Stimulated activated CD8-positive, alpha-beta memory T cell treated with anti-CD3 and anti-CD28 coated beads, Interleukin-15, amount 100 ng/mL, for 48 hours (primary cell): ENCODE measurements at places on chromosomes 1 and 21.

DNA sequence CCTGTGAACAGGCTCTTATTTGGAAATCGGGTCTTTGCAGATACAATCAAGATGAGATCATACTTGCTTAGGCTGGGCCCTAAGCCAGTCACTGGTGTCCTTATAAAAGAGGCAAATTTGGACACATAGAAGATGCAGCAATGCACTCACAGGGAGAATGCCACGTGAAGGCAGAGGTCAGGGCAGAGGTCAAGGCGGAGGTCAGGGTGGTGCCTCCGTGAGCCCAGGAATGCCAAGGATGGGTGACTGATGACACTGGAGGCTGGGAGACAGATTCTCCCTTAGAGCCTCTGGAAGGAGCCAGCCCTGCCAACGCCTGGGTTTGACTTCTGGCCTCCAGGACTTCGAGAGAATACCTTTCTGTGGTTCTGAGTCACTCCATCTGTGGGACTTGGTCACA is 22.8 kb upstream of the C1orf174 start:
- DNase-seq: no peak

DNA sequence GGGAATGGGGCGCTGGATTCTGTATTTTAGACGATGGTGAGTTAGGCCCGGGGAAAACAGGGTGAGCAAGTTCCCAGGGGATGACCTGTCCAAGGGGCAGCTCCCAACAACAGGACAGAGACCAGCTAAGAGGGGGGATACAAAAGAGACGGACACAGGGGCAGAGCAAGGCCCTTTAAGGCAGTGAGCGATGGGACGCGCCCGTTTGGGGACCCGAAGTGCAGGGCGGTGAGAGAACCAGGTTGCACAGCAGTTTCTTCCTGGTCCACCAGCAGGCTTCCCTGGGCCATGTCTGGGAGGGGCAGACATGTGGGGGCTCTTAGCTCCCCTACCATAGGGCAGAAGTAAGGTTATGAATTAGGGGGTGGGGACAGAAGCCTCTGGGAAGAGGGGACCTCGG is 22.0 kb downstream of the INAVA start:
- no peak for DNase-seq

GRCh38 chr21:39597595-39597994 is 15.1 kb upstream of the B3GALT5 start:
- DNase-seq: no peak

GRCh38 chr1:26965213-26965612 is 4.9 kb upstream of the KDF1 start:
- DNase-seq: no peak

DNA sequence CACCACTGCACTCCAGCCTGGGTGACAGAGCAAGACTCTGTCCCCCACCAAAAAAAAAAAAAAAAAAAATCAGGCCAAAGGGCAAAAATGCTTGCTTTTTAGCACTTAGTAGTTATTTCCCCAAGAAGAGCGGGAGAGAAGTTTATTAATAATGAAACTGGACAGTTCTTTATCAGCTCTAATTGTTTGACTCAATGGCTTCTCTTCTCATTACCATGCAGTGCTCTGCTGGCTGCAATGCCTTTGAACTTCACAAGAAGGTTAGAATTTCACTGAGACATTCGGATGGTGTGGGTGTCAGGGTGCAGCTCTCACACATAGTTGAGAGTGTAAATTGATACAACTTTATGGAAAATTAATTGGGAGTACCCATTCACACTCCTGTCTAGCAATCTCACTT is 63.7 kb downstream of the EDARADD start:
- DNase-seq: no peak

DNA sequence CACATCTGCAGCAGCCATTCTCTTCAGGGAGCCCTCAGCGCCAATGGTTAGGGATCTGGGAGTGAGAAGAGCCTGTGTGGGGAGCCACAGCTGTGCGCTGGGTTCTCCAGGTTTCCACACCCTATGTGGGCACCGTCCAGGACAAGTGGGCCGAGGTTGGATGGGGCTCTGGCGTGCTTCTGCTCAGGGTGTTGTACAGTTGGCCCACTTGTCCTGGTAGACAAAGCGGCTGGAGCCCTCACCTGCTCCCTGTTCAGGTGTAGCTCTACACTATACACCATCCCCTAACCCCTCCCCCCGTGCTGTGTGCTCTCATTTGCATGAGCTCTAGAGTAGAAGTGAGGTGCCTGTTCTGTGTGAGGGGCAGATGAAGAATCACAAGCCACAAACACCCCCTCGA is 12.2 kb downstream of the SH3BP5L start:
- no peak for DNase-seq

DNA sequence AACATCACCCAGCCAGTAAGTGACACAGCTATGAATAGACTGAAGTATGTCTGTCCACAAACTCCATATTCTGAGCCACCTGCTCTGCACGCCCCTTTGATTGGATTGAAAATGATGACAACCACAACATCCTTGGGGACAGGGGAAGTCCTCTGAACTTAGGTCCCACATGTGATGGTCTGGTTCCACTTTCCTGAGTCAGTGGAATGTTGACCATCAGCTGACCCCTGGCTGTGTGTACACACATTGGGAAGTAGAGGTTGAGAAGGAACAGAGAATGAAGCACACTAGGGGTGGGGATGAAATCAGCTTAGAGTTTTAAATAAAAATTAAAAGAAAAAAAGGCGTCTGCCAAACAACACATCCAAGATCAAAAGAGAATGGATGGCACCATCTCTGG is 8.0 kb upstream of the DISP3 start:
- DNase-seq: no peak

DNA sequence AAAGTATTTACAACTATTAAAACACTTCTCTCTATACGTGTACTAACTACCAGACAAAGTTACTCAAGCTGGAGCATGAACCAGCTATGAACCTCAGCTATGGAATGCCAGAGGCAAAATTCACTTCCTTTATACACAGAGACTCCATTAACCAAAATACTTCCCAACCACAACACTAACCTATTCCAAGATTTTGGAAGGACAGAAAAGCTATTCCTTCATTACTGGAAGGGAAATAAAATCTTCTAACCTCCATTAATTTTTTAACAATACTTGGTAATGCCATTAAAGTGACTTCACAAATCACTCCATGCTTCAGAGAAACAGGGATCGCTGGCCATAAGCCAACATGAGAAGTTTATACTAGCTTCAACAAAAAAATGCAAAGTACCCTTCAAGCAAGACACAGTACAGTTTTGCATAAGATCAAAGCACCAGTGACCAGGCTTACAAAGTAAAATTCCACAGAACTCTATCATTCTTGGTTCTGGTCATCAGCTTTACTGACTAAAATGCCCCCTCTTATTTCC is 58.0 kb downstream of the PUM1 start:
- DNase-seq: no peak

DNA sequence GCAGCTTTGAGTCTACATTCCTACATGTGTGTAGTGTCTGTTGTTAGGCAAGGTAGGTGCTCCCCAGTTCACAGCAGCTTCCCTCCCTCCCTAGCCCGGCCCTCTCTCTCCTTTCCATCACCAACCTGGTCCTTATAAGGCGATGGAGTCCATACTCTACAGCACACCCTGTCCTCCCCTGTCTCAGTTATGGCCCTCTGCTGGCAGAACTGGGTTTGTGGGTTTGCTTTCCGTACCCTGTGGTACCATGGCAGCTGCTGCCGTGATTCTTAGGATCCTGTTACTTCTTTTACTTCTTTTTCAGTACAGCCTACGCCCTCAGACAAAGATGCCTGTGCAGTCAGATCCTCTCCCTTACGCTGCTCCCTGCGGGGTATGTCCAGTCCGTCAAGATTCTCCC is 31.7 kb downstream of the AK5 start:
- DNase-seq: peak; percentile 2

- peak; percentile 46 for DNase-seq
Observed at GRCh38 chr1:235050911-235051360, 77.7 kb downstream of the TOMM20 start.

DNA sequence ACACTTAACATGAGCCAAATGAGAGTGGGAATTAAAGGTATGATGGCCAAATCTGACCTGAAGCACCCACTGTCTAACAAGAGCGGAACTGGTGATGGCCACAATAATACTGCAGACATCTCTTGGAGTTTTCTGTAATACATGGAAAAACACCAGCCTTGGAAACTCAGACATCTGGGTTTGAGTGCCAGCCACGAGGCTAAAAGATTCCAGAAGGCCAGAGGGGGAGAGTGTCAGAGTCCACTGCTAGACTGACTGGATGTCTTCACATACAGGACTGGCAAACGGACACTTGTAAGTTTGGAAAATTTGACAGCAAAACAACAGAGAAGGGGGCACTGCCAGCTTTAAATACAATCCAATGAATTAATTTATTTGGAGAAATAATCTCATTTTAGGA is 175.1 kb downstream of the ADSS2 start:
- DNase-seq: no peak

DNA sequence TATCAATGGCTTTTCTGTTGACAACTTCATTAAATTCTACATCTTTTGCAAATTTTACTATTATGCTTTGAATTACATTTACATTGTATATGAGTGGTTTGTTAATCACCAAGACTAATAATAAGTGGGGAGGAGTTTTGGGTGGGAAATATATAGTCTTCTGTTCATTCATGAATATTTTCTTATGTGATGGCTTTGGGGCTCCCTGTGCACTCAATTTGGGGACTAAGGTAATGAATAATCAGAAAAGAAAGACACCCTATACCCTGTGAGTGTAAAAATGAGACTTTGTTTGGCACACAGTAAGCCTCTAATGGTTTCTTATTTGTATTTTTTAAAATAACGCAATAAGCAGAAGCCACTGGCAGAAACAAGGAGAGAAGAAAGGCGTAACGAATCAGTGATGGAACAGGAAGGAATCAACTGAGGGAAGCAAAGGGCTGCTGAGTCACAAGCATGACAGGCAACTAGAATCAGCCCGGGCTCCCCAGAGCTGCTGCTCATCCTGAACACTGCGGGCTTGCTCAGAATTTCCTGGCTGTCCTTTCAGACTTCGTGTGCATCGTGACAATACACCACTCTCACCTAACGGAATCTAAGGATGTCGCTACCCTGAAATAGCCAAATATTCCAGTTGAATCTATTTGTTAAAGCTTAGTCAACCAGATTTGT is 20.8 kb upstream of the RGS2 start:
- DNase-seq: no peak

GRCh38 chr1:151535326-151536271 is 4.5 kb upstream of the TUFT1 start:
- DNase-seq: no peak

DNA sequence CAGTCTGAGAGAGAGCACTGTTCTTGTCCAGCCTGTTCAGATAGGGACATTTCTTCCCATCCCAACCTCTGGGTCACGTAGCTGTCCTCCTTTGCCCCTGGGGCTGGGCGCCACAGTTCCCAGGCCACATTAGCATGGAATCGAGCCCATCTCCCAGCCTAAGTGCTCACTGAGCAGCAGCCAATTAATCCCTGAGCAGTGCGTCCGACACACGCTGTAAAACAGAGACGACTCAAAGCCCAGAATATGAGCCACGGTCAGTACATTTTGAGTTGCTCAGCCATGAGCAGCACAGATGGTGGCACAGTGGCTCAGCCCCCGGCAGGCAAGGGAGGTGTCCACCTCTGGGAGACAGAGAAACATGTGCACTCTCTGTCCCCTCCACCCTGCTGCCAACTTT is 267.4 kb downstream of the NPHP4 start:
- no peak for DNase-seq

- no peak for DNase-seq
Observed at GRCh38 chr1:244636488-244637259, 16.3 kb upstream of the DESI2 start.

- DNase-seq: no peak
Observed at GRCh38 chr1:9242338-9242969, 7.9 kb downstream of the H6PD start.

DNA sequence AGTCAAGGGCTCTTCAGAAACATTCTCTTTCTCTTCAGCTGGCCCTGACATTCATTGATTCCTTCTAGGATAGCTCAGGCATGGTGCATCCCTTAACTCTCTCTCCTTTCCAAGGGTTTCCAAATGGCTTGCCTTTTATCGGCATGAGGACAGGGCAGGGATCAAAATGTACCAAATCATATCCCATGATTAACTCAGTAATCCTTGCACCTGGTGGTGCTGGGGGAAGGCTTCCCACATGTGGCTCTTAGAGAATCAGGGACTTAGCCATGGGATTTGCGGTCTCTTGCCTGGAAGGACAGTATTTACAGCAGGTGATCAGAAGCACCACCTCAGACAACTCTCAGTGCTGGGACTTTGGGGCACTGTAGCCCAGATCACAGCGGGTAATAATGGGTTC is 46.2 kb upstream of the EDEM3 start:
- DNase-seq: no peak
